ENCODE measurements at places on chromosomes 12 and 14.
A peak's percentile ranks its signal among the peaks of the same experiment; 100 is the strongest.

DNA sequence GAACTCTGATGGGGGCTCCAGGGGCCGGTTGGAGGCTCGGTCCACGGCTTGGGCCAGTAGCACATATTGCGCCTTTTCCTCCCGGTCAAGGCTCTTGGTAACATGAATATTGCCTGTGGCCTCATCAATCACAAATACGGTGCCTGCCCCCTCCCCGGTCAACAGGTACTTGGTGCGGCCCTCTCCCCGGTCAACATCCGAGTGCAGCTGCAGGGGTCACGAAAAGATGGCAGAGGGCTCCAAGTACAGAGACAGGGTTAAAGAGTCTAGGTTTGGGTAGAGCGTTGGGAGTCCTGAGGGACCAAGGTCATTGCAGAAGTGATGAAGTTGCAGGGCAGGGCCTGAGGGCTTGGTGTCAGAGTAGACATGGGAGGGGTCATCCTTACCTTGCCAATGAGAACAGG lies 2.2 kb downstream of the CDH24 start:
- DNase-seq, result no peak

GRCh38 chr14:56474419-56475022 lies 105.1 kb upstream of the TMEM260 start:
- DNase-seq, result peak; percentile 34

GRCh38 chr12:6869049-6870021 lies 2.0 kb downstream of the TPI1 start:
- DNase-seq, result peak; percentile 70

GRCh38 chr12:80763874-80764273 lies 47.2 kb downstream of the MYF5 start:
- peak; percentile 53 for DNase-seq

DNA sequence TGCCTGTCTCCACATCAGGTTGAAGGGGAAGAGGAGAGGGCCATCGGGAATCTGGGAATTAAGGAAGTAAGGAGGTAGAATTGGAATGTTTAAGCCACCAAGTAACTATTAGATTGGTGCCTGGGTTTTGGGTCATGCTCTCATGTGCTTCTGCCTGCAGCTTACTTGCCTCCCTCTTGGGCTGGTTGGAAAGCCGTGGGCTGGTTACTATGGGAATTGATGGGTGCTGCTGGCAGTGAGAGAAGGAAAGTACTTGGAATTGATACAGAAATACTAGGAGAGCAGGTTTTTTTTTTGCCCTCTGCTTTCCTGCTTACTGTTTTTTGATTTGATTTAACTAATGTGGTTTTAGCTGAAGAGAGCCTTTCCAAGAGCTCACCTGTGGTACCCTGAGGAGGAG lies 493.5 kb upstream of the RGS6 start:
- peak; percentile 42 for DNase-seq

DNA sequence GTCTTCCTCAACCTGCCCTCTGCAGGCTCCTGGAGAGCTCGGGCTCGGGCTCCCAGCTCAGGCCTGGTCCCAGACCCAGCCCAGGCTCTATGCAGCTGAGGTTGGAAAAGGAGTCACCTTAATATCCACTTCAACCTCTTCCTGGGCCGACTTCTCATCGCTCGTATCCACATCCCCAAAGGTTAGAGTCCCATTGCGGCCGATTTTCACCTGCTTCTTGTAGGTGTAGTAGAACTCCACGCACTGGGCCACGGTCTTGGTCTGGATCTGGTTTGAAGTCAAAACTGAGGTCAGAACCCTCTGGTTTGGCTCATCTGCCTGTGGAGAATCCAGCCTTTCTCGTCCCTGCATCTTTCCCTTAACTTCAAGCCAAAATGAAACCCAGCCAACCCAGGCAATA lies 8.4 kb upstream of the PNMA1 start:
- no peak for DNase-seq

DNA sequence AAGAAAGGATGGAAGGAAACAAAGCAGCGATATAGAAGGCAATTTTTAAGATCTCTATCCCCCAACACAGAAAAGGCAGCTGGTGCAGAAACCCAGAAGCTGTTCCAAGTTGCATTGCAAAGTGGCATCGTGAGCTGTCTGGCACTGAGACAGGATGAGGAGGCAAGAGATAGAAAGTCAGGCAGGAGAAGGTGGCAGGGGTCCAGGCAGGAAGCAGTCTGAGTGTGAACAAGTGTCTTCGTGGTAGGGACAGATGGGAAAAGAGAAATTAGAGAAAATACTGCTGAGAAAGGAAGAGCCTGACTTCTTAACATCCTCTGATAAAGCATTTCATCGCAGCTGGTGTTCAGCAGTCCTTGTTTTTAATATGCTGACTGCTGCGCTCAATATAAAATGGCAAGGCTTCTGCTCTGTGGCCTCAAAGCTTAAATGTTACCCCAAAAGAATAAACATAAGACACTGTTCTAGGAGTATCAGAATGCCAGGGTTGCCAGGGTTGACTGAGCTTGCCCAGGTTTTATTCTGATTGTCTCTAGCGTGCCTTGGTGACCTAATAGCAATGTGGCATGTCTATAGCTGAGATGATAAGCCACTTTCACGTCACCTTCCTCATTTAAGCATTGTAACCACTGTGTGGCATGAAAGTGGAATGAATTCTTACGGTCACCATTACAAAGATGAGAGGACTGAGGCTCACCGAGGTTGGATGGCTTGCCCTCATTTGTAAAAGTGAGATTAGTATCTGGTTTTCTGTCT lies 397.6 kb downstream of the NUAK1 start:
- peak; percentile 52 for DNase-seq

- no peak for DNase-seq
These were observed 31.8 kb upstream of the G2E3 start for GRCh38 chr14:30527196-30527595.

DNA sequence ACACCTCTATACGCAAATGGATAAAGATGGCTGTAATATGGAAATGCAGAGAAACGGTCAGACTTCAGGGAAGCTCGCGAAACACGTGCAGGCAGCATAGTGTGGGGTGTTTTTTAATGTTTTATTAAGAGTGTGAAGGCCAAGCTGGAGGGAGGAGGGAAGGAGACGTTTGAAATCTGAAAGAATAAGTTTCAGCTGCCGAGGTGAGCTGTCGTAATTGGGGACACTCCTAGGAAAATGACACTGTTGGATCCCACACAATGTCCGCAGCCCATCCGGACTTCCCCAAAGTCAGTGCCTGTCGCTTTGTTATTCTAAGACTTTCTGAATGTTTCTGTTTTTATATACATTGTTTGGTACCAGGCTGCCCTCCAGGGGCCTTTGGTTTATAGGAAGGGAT lies 8.3 kb downstream of the FZD10 start:
- no peak for DNase-seq

DNA sequence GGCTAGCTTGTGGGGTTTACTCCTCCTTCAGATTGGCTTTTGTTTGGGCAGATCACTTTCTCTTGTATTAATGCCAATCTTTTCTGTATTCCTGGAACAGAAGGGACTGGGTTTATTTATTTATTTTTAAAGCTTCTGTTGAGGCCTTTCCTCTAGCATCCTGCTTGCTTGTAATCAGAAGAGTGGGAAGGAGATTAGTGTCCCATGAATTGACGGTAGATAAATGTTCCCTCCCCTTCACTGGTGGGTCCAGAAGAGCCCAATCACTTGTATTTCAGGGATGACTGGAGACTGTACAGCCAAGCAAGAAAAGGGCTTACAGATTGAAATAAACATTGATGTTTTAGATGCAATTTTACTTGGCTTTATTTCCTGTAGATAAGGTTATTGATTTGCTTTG lies 71.0 kb downstream of the LIN52 start:
- DNase-seq, result no peak

- DNase-seq, result no peak
These were observed 205.0 kb upstream of the DCN start for GRCh38 chr12:91387461-91388134.
